ENCODE measurements at places on chromosomes 7 and 10.

GRCh38 chr7:140903741-140904480, 20.8 kb downstream of the BRAF start:
- DNase-seq, result no peak

GRCh38 chr7:35649711-35650110, 45.2 kb downstream of the HERPUD2 start:
- DNase-seq, result no peak

- no peak for DNase-seq
Observed at GRCh38 chr10:30445711-30446110, 11.7 kb downstream of the MAP3K8 start.

- no peak for DNase-seq
Observed at GRCh38 chr7:88146616-88147015, 73.2 kb downstream of the SRI start.

GRCh38 chr10:123348691-123349572, 194.7 kb downstream of the BUB3 start:
- DNase-seq, result no peak

- DNase-seq, result no peak
Observed at GRCh38 chr10:113096128-113096996, 146.3 kb downstream of the TCF7L2 start.

- DNase-seq, result no peak
Observed at GRCh38 chr7:27784399-27785053, 44.6 kb downstream of the TAX1BP1 start.

DNA sequence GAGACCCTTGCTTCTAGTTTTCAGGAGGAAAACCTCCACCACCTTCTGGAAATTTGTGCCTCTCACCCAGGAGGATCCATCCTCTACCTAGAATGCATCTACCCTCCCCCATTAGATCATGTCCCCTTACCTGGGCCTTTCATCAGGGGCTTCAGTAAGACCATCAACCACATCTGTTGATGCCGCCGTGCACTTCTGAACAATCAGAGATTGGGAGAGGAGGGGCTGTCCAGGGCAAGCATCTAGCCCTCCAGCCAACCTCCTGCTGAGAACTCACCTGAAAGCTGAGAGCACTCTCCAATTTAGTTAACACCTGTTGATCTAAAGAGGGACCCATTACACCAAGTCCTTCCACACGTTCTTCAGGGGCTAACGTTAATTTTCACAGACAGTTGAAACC, 57.6 kb upstream of the PIK3CG start:
- no peak for DNase-seq

GRCh38 chr7:52311886-52312285, 723.5 kb upstream of the POM121L12 start:
- no peak for DNase-seq

DNA sequence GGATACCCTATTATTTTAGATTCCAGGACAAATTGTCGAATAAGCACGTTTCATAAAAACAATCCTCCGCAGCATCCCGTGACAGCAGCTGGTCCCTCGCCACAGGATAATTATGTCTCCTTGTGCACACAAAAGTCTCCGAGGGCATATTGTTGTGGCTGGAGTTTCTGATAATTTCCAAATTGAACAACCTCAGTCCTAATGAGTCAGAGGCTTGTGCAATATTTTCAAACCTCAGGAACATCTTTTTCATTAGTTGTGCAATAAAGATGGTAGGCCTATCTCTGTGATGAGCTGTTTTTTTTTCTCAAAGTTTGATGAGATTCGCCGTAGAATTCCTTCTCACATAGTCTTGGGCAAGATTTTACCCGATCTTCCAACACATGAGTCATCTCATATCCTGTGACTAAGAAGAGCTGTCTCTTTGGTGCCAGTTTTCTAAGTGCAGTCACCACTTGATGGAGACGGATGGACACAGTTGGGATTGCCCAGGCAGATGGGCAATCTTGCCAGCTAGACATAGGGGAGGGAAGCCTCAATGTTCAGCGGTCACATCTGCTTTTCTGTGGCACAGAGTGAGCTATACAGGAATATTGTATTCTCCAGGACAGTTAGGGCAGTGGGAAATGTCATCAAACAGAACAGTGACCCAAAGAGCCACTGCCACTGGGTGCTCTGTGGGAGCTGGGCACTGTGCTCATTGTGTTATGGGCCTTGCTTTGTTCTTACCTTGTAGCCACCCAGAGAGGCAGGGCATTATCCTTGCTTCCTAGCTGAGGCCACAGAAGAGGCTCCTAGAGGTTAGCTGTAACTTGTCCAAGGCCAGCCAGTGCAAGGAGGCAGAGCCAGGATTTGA, 7.8 kb downstream of the HTRA1 start:
- DNase-seq, result no peak

GRCh38 chr10:88186335-88186734, 322.9 kb downstream of the PTEN start:
- no peak for DNase-seq

DNA sequence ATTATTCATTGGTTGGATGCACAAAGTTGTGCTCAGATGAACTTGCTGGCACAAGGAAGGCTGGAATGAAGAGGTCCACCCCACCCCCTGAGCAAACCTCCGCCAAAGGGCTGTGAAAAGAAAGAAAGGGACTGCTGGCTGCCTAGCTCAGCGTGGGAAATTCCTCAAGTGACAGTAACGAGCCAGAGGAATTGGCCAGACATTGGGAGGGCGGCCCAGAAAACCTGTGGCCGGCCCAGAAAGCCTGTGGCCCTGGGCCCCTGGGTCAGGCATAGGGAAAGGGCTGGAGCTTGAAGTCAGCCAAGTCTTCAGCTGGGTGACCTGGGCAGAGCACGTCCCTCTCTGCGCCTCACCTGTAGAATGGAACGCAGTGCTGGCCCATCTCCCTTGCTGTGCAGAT, 30.6 kb upstream of the CTBP2 start:
- no peak for DNase-seq

GRCh38 chr7:80601999-80602398, 36.4 kb upstream of the CD36 start:
- DNase-seq, result peak; percentile 44

DNA sequence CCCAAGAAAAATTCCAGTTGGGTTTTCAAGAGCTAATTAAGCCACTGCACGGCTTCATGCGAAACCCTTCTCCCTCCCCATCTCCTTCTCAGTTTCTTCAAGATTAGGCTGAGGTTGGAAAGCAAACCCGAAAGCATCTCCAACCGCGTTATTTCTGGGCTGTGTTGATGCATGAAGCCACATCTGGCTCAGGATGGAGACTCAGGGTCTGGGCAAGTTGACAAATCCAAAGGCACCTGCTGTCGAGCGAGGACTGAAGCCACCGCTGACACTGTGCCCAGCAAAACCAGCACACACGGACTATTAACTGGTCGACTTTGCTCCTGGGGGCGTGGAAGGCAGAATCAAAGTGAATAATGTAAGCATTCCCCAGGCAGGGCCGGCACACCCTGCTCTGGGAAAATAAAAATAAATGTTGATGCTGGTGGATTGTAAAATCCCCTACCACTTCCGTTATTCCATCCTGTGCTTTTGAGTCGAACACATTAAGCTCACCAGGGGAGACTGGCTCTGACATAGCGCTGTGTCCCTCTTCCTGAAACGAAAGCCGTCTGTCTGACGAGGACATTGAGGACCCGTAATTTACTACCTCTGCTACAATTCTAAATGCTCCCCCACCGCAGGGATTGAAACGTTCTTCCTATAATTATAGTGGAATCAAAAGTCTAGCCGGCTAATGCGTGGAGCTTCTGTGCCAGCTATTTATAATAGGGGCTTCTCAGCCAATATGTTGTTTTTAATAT, 269.8 kb downstream of the ADARB2 start:
- no peak for DNase-seq

- DNase-seq, result peak; percentile 28
Observed at GRCh38 chr7:90455163-90456030, 14.0 kb upstream of the PTTG1IP2 start.

DNA sequence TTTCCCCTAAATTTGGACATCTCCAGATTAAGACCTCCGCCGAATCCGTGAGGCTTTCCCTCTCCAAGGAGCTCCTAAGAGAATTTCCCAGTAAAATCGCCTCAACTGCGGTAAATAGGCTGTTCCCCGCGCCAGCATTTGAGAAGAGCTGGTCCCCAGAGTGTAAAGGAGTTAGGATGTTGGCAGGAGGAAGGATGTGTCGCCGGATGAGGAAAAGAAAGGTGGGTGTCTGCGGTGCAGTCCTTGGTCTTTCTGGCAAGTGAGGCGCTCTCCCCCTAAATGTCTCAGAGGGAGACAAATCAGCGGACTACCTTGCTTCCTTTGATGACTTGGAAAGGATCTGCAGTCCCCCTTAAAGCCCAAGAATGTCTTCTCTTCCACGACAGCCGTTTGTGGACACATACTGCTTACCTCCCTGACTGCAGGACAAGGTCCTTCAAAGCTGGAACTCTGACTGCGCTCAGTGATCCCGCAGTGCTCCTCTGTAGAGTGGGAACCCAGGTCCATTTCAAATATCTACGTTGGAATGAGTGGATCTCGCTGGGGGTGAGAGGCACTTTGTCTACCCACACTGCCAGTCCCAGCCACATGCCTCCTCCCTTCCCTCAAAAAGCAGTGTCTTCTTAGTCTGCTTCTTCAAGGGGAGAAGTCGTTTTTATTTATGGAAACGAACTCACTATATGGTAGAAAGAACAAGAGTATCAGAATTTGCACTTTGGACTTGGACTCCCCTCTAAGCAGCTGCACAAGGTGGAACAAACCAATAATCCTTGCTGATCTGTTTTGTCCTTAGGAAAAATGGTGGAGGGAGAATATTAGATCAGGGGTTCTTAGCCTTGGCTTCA, 1.1 kb upstream of the DLG5 start:
- DNase-seq, result no peak

- no peak for DNase-seq
Observed at GRCh38 chr7:143405173-143406001, 3.3 kb downstream of the EPHA1 start.

DNA sequence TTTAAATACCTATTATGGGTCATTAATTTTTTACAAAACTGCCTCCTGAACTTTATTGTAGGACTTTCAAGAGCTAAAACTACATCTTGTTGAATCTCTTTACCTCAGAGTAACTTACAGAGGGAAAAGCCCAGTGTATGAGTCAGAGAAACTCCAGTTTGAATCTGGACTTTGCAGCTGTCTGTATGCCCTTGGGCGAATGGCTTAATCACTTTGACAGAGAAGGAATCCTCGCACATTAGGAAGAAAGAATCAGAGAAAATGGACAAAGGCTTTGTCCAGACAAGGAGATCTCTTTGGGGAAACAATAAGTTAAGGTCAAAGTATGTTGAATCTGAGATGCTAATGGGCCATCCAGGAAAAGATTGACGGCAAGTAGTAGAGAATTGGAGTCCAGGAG, 484.2 kb upstream of the CELF2 start:
- DNase-seq, result no peak

GRCh38 chr10:69787681-69788080, 14.0 kb upstream of the COL13A1 start:
- no peak for DNase-seq

DNA sequence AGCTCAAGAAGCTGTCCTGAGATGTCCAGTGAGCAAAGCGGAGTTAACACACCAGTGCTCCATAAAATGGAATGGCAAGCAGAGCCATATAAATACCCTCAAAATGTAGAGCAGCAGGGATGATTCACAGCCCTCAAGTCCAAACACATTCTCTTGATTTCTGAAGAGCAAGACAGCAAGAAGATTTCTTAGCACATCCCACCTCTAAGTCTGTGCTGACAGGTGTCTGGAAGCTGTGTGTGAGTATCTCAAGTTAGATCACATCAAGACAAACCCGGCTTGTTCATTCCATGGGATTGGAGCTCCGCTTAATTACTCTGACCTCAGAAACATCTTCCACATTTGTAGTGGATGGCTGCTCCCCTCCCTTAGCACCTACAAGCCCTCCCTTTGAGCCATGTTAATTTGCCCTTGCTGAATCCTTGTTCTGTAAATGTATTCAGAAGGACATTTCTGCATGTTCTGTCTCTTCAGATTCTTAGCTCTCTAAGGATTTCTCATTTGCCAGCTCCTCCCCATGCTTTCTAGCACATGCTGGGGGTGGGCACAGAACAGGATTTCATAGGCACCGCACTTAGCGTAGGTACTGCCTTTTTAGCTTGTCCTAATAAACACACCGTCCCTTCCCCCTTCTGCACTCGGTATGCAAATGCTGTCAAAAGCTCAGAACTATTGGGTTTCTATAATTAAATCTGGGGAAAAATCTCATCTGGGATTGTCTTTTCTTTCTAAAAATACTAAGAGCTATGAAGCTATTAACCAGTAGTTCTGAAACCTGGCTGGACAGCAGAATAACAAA, 112.7 kb downstream of the CPXM2 start:
- DNase-seq, result no peak

DNA sequence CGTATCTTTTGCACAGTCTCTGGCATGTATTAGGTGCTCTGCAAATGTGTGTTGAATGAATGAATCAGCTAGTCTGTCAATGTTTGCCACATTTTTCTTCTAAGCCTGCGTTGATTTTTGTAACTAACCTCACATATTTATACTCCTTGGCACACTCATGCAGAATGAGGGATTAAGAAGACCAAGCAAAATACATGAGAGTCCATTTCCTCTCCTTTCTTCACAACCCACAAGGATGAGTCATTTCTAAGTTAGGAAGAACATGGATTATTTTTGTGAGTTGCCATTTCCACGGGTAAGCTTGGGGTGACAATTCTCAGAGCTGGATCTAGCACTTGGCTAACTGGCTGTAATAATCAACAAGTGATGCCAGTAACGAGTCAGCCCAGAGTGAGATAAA, 158.8 kb downstream of the TWIST1 start:
- DNase-seq, result no peak

- DNase-seq, result no peak
Observed at GRCh38 chr7:95318501-95319100, 5.7 kb downstream of the PON1 start.

DNA sequence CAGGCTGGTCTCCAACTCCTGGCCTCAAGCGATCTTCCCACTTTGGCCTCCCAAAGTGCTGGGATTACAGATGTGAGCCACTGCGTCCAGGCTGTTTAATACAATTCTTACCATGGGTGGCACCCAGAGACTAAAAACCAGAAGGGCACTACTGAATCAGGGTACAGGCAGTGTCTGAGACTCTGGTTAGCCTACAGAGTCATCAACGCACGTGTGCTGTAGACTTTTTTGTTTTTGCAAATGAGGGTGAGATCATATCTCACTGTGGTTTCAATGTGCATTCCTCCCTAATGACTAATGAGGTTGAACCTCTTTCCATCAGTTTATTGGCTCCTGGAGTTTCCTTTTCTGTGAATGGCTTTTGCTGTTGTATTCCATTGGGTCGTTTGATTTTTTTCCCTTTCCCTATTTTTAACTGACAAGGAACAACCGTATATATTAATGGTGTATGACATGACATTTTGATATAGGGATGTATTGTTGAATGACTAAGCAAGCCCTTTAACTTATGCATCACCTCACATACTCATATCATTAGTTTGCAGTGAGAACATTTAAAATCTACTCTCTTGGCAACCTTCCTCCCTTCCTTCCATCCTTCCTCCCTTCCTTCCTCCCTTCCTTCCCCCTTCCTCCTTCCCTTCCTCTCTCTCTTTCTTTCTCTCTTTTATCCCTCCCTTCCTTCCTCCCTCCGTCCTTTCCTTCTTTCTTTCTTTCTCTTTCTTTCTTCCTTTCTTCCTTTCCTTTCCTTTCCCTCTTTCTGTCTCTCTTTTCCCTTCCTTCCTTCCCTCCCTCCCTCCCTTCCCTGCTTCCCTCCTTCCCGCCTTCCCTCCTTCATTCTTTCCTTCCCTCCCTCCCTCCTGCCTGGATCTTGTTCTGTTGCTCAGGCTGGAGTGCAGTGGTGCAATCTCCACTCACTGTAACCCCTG, 9.3 kb upstream of the TMEM270 start:
- DNase-seq, result no peak
